ENCODE measurements at places on chromosomes 12 and 14.
A peak's percentile ranks its signal among the peaks of the same experiment; 100 is the strongest.

GRCh38 chr14:99757331-99758070 lies 35.7 kb upstream of the EML1 start:
- DNase-seq = no peak

- no peak for DNase-seq
Measured at GRCh38 chr12:19186722-19187661, 57.5 kb downstream of the PLEKHA5 start.

DNA sequence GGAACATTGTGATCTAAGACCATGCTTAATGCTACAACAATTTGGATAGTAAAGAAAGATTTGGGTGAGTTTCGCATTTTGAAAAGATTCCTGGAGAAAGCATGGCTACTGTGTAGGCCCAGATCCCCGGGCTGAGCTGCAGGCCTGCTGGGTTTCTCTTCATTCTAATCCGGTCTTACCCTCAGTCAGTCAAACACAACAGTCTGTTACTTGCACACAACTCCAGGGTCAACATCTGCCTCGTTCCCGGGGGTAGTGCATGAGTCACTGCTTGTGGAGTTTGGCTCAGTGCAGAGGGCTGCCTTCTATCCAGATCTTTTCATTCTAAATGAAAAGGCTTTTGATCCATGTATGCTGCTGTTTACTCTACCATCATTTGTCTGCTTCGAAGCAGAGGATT lies 60.4 kb upstream of the SEL1L start:
- DNase-seq = no peak

DNA sequence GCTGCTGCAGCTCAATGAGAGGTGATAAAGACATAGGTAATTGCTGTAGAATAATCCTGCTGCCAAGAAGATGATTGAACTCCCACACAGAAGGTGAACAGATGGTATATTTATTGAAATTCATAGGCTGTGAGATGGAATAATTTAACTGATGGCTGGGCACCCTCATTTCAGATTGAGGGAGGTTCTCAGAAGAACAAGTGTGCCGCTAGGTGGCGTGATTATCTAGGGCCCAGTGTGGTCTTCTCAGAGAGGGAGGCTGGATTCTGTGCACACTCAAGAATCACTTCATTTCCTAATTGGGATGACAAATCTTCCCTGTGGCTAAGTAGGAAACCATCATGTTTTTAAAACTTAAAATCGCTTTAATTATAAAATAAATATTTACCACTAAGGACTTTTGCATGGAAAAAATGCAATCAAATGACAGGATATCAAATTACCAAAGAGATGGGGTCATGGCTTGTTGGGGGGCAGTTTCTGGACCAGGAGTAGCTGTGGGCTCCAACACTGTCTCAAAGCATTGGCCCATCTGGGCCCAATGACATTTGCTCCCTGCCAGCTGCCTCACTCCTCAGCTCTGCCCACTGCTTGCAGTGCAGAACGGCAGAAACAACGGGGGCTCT lies 132.3 kb downstream of the SNAPC1 start:
- DNase-seq = no peak

DNA sequence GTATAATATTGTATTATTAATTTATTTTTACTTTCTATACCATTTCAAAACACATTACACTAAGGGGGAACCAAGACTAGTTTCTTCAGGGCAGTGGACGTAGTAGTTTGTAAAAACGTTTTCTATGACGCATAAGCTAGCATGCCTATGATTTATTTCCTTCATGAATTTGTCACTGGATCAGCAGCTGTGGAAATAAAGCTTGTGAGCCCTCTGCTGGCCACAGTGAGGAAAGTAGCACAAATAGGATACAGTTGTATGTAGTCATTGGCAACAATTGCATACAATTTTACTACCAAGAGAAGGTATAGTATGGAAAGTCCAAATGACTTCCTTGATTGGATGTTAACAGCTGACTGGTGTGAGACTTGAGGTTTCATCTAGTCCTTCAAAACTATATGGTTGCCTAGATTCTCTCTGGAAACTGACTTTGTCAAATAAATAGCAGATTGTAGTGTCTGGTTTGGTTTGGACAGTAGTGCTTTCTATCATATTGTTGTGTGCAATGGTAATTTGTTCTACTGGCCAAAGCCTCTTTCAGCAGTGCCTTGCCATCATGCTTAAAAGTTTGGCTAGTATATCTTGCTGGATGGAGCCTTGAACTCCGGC lies 24.3 kb upstream of the PLEKHD1 start:
- peak; percentile 18 for DNase-seq

DNA sequence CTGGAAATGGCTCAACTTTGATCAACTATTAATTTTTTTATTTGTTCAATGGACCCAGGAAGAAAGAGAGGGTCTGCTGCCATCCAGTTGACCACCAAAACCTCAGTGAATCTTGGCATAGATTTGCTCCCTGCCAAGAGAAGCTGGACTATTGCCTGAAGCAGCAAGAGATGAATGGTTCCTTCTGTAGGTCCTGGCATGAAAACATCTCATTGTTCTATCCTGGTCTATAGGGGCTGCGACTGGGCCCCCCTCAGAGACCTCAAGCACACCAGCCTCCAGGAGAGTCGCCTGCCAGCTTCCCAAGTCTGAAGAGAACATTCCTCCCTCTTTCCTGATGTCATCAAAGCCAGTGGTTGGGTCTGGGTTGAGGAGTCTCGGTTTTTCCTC lies 204.9 kb downstream of the TMX1 start:
- DNase-seq = no peak

- no peak for DNase-seq
Measured at GRCh38 chr12:116813271-116814041, 67.8 kb downstream of the HRK start.

GRCh38 chr12:129379076-129379804 lies 524.6 kb downstream of the TMEM132D start:
- no peak for DNase-seq

- no peak for DNase-seq
Measured at GRCh38 chr12:32292151-32292550, 107.2 kb upstream of the FGD4 start.

GRCh38 chr12:105040476-105040875 lies 43.8 kb downstream of the ALDH1L2 start:
- DNase-seq = no peak

DNA sequence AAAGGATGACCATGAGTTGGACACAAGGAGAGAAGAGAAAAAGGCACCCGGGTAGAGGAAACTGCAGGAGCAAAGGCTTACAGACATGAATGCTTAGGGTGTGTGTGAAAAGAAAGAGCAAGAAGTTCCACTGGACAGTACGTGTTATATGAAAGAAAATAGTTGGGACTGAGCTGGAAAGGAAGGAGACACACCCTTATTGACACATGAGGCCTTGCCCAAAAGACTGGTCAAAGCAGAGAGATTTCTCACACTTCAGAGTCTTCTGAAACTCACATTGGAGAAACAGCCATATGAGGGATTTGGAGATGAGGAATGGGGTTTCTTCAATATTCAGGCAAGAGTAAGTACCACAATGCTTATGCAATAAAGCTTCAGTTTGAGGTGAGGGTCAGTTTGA lies 56.0 kb downstream of the TTC9 start:
- no peak for DNase-seq

GRCh38 chr14:89198544-89199329 lies 218.3 kb downstream of the FOXN3 start:
- no peak for DNase-seq

DNA sequence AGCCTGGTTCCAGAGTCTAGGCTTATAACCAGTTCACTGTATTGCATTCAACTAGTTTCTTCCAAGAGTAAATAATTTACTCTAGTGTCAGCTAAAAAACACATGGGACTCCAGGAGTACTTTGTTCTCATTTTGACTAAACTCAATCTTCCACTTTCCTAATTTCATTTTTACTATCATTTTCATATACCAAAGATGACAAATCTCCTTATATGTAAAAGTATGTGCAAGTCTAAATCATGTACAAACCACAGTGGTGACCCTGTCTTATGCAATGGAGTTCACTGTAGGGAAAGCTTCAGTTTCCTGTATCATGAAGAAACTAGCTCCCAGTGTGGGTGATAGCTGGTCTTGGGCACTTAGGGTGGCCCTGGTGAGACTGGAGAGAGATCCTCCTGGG lies 151.6 kb downstream of the HELB start:
- DNase-seq = no peak

DNA sequence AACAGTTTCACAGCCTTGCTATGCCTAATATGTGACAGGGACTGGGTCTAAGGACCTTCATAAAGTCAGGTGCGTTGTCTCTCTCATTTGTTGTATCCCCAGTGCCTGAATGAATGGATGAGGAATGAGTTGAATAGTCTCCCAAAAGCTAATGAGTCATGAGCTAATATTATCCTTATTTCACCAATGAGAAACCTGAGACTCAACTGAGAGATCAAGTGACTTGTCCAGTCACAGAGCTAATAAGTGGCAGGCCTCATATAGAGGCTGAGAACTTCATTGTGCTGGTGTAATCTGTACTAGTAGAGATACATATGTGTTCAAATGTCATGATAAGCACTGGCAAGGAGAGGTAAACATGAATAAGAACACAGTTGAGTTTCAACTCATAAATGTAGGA lies 612.4 kb downstream of the NRXN3 start:
- no peak for DNase-seq

- DNase-seq = no peak
Measured at GRCh38 chr12:108793756-108794441, 62.6 kb upstream of the CORO1C start.

- no peak for DNase-seq
Measured at GRCh38 chr14:61486930-61487495, 165.6 kb downstream of the PRKCH start.

GRCh38 chr12:125124320-125124966 lies 59.2 kb downstream of the AACS start:
- DNase-seq = no peak

DNA sequence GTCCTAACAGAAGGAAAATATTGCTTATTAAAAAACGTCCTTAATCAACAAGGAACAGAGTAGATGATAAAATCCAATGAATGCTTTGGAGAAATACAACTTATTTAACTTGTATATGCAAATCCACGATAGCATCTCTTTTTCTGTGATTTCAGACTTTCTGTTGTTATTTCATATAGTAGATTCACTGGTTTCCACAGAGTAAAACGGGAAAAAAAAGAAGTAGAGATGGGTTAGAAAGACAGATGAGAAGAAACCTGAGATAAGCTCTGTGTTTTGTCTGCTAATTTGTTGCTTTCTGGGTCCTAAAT lies 447.7 kb downstream of the RERGL start:
- no peak for DNase-seq

- no peak for DNase-seq
Measured at GRCh38 chr14:90272523-90272922, 16.2 kb downstream of the PSMC1 start.

DNA sequence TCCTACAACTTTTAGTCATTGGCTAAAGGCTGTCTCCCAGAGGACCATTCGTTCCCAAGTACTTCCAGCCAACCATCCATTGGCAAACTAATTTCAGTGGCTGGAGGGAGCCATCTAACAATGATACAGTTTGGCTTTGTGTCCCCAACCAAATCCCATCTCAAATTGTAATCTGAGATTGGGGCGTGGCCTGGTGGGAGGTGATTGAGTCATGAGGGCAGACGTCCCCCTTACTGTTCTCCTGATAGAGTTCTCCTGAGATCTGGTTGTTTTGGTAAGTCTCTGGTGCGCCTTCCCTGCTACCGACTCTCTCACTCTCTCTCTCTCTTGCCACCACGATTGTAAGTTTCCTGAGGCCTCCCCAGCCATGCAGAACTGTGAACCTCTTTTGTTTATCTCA lies 99.7 kb upstream of the FUT8 start:
- DNase-seq = no peak

GRCh38 chr12:53298164-53298563 lies 1.3 kb upstream of the MYG1 start:
- no peak for DNase-seq

DNA sequence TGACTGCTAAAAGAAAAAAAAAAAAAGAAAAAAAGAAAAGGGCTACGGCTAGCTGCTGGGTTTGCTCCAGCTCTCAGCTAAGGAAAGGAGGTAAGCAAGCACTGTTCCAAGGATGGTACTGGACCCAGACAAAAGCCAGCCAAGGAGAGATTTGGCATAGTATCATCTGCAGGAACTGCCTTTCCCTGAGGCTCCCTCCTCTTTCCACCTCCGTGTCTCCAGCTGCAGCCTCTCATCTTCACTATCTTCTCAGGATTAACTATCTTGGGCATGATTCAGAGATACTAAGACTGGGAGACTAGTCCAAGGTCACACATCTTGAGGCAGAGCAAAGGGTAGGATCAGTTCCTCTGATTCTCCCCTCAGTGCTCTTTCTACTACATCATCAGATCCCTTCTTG lies 6.0 kb downstream of the KITLG start:
- DNase-seq = no peak

GRCh38 chr12:92478692-92479091 lies 224.1 kb upstream of the PLEKHG7 start:
- no peak for DNase-seq

- no peak for DNase-seq
Measured at GRCh38 chr14:51661504-51661903, 9.8 kb downstream of the FRMD6 start.

DNA sequence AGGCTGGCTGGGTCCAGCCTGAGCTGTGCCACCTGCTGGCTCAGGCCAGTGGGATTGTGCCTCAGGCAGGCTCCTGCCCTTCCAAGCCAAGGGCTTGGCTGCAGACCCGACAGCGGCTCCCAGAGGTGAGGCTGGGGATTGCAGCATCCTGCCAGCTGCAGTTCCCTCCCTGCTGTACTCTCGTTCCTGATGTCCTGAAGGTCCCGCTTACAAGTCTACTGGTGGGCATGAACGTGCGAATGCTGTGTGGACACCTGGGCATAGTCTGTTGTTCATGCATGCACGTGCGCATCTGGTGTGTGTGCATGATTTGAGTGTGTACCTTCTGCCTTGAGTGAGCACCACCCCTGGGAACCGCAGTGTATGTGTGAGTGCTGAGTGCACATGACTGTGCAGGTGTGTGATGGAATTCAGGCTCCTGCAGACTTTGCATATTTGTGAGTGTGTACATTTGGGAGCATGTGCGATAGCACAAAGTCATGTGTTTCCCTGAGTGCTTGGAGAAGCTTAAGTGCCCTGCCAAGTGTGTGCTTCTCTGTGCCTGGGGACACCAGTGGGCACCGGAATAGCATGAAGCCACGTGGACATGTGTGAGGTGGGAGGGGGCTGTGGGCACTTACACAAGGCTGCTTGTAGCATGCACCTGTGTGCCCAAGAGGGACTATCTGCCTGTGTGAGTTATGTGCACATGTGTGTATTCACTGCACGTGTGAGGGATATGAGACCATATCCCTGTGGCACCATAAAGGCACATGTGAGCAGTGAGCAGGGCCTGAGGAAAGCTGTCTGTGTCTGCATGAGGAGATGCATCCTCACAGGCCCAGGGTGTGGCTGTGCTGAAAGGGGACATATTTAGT lies 19.3 kb upstream of the KRT7 start:
- peak; percentile 33 for DNase-seq

GRCh38 chr12:108375986-108376663 lies 37.0 kb upstream of the CMKLR1 start:
- no peak for DNase-seq

All from T-helper 17 cell (primary cell).